Activated CD4-positive, alpha-beta T cell treated with anti-CD3 and anti-CD28 coated beads, Interleukin-2, amount 10 ng/mL, durations not matched to agents 24 days and 14 days (primary cell): ENCODE measurements at places on chromosomes 3 and 15.

GRCh38 chr15:101623367-101624304 is 28.5 kb downstream of the TM2D3 start:
- H3K4me1 ChIP-seq: peaks cover 16% of the 10 kb centered on the region
- H3K36me3 ChIP-seq: peaks cover 17% of the 10 kb centered on the region
- H3K27ac ChIP-seq: peak overlapping the region; percentile 7

DNA sequence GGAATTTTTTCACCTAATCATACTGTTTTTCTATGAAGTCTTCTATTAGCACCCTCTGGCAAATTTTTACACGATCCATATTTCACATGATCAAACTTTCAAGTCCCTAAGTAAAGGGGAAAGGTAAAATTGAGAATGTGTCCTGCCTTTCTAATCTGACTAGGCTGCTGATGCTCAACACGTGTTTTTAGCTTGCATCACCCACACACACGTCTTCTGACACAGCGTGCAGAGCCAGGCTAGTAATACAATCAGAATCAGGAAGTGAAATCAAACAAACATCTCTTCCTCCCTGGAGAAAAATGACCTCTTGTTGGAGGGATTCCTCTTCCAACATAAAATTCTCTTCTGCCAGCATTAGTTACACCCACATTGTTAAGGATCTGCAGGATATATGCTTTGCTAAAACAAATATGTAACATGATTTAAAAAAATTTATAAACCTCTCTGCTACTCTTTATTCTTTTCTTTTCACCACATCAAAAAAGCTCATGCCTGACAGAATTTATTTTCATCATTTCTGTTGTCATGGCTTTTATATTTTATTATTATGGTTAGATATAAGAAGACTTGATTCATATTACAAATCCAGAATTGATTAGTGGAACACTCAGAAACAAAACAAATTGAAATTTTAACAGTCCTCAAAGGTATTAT is 122.4 kb downstream of the RAP2B start:
- H3K4me3 ChIP-seq: no peak overlapping the region
- DNase-seq: peak; percentile 70

DNA sequence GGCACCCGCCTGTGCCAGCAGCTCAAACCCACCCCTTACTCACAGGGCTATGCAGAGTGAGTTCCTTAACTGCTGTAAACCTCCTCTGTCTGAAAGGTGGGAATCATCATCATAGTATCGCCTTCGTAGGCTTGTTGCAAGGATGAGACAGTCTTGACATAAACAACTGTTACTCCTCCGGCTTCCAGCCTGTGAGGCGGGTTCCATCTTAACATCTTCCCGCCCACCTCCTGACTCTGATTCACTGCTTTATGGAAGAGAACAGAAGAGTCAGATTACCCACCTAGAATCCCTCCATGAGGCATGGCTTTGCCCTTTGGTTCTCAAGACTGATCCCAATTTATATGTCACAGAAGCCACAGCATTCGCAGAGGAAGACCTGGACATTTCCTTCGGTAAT is 21.9 kb downstream of the POLR2M start:
- no peak overlapping the region for H3K4me3 ChIP-seq
- no peak for DNase-seq
- peaks cover 2% of the 10 kb centered on the region for H3K36me3 ChIP-seq
- H3K27ac ChIP-seq: no peak overlapping the region
- peaks cover 5% of the 10 kb centered on the region for H3K4me1 ChIP-seq

DNA sequence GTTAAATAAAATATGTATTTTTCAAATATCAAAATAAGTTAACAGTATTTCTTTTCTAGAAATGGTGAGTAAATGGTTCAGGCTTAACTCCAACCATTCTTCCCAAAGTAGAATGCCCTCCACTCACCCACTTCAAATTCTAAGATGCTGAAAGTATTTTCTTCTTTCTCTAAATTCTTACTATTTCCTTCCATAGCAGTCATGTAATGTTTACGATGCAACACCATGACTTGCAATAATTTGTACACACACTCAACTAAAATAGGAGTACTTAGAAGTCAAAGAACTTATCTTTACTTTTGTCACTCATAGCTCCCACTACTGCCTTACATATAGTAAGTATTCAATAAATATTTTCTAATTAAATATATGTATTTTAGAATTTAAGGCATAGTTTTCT is 65.0 kb downstream of the AQR start:
- no peaks in the 10 kb centered on the region for H3K4me1 ChIP-seq
- H3K27me3 ChIP-seq: no peaks in the 10 kb centered on the region
- no peak for DNase-seq
